ENCODE measurements at places on chromosomes 13 and 19.

DNA sequence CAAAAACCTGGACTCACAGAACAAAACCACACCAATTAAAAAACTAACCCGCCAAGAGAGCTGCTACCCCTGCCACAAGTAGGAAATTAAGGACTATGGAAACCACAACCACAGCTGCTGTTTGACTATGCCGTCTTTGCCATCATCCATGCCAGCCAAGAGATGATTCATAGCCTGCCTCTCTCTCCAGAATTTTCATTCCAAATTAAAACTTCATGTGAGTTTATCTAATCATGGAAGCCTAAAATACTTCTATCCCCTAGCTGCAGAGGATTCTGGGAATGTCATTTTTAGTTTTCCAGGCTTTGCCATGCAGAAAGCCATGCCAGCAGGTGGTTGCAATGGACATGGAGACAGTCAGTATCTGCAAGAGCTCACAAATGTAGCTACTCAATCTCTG lies 27.6 kb upstream of the GTF2F2 start:
- no peak for DNase-seq

DNA sequence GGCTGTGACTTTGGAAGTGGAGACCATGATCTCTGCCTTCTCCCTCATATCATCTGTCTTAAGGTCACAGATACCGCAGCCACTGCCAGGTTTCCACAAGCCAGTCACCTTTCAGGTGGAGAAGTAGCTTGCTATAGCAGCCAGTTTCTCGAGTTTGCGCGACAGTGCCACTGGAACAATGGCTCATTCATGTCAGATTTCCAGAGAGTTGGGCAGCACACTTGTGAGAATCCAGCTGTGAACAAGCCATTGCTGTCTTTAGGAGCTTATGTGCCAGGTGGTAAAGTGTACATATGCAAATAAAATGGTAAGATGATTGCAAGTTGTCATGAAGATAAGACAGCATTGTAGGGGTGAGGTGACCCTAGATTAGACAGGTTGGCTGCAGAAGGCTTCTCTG lies 22.3 kb downstream of the GARRE1 start:
- DNase-seq = no peak

DNA sequence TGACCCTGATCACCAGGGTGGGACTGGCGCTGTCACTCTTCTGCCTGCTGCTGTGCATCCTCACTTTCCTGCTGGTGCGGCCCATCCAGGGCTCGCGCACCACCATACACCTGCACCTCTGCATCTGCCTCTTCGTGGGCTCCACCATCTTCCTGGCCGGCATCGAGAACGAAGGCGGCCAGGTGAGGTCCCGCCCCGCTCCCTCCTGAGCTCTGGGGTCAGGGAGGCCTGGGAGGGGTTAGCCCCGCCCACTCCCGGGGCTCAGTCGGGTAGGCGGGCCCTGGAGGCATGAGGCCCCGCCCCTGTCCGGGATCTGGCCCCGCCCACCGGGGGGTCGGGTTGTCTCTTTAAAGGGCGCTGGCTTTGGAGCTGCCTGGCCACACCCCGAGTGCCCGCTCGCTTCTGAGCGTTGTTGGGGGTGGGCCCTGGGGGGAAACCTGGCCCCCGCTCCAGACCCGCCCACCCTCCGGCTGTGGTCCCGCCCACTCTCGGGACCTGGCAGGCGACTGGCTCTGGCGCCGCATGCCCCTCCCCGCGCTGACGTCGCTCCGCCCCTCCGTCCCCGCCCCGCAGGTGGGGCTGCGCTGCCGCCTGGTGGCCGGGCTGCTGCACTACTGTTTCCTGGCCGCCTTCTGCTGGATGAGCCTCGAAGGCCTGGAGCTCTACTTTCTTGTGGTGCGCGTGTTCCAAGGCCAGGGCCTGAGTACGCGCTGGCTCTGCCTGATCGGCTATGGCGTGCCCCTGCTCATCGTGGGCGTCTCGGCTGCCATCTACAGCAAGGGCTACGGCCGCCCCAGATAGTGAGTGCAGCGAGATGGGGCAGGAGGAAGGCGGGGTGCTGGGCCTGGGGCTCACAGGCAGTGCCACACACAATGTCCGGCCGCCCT lies 13.1 kb downstream of the DDX39A start:
- no peak for DNase-seq

GRCh38 chr19:5355076-5355475 lies 14.5 kb upstream of the PTPRS start:
- DNase-seq = no peak

DNA sequence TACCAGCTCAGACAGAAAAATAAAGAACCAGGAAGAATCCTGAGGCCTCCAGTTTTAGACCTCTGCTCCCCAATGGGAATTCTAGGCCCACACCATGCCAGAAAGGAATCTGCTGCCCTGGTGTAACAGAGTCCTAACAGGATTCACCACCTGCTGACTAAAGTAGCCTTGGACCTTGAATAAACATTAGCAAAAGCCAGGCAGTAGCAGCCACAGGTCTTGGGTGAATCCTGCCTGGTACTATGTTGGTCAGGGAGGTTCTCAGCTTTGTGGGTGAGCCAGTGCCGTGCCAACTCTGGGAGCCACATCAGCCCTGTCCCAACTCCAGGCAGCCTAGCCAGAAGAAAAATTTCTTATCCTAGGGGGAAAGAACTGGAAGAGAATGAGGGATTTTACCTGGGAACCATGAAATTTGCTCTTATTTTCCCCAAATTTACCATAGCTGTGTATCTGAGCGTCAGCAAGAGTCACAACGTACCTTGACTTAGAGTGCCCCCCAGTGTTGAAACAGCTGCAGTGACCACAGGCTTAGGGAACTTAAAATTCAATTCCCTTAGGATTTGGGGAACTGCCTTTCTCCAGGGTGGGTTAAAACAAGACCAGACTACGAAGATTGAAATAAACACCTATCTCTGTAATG lies 1895.6 kb upstream of the PRR20A start:
- no peak for DNase-seq

DNA sequence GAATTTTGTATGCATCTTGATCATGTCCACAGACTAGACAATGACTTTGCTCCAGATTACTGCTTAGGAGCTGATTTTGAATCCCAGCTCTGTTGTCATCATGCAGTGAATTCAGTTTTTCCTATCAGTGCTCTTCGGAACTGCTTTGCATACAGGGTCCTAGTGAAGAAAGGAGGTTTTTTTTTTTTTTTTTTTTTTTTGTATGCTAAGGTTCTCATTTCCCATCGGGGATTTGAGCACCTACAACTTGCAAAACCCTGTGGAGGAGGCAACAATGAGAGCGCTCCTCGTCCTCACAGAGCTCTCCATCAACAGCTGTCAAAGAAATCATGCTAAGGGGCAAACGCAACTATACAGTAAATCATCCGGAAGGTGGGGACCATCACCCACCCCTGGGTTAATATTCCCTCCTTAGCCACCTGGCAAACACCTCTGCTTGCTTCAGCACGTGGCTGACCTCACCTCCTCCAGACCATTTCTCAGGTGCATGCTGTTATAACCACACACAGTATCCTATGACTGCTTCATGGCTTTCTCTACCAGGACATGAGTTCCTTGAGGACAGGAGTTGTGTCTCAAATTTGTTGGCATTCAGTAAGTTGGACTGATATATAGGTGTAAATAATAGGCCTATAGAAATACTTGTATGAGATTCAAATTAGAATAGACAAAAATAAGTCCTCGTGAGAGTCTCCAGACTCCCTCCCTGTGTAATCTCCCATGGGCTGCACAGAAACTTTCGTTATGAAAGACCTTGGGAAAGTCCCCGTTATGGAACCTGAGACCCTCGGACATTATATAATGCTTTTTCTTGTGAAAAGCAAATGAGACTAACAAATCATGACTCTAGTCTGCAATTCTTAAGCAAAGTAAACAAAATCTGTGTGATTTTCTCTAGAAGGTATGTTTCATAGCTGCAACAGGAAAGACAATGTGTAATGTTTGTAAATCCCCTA lies 113.8 kb downstream of the KATNAL1 start:
- no peak for DNase-seq

DNA sequence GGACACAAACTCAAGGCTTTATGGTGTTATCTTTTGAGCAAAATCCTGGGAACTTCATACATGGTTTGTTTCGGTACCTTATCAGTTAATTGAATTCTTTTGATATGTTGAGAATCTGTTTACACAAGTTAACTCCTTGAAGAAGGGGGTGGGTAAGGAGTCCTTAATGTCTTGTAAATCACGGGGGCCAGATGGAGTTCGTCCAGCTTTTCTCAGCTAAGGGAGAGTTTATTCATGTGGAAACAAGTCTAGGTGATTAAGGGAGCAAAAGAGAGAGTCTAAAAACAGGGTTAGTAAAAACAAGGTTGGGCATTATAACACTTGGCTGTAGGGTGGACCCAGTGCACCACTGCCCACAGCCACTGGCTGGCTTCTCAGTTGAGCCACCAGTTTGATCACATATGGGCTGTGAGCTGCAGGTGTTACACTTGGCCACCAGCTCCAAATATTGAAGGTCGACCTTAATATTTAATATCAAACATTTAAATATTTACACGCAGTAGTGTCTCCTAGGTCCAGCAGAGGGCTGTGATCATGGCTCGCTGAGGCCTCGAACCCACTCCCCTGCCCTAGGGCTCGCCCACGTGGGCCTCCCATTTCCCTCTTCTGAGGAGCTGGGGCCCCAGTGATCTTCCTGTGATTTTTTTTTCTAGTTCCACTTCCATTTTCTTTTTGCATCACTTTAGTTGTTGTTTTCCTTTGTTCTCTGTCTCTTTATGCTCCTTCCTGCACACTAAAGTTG lies 21.0 kb upstream of the ZNF43 start:
- no peak for DNase-seq

- DNase-seq = no peak
Observed at GRCh38 chr19:2034729-2035589, 16.1 kb downstream of the MKNK2 start.

- DNase-seq = no peak
Observed at GRCh38 chr19:49738268-49738667, 24.8 kb downstream of the TSKS start.

DNA sequence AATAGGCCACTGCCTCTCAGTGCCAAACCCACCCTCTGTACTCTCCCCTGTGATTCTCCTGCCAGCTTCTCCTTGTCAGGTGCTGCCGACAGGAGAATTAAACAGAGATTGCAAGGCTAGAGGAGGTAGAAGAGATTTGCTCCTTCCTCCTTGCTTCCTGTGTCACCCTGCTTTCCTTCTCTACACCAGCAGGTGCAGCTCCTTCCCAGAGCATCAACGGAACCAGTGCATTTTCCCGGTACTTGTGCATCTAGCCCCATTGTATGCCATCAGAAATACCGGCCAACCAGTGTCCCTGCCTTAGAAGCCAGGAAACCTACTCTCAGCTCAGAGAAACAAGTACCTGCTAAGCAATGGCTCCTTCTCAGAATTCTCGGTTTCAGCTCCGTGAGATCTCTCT lies 253.2 kb downstream of the SUCLA2 start:
- no peak for DNase-seq

- no peak for DNase-seq
Observed at GRCh38 chr19:5590151-5590864, 22.6 kb upstream of the TINCR start.

GRCh38 chr19:6750062-6750461 lies 10.6 kb downstream of the TRIP10 start:
- no peak for DNase-seq

- DNase-seq = no peak
Observed at GRCh38 chr19:45187421-45188100, 9.0 kb downstream of the BLOC1S3 start.

GRCh38 chr13:37686501-37686900 lies 87.9 kb upstream of the POSTN start:
- DNase-seq = no peak

DNA sequence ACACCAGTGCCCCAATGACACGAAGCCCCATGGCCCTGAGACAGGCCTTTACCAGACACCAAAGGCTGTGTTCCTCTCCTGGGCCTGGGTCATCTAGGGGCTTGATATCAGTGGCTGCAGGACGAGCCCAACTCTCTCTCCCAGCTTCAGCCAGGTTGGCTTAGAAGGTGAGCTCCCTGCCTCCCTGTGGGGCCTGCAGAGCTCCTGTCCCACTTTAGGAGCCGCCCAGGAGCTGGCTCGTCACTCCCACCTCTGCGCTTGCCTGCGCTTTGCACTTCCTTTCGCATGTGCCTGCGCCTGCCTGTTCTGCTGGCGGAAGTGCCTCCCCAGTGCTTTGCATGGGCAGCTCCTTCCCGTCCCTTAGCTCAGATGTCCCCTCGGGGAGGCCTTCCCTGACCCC lies 4.9 kb downstream of the CALM3 start:
- no peak for DNase-seq

- DNase-seq = peak; percentile 47
Observed at GRCh38 chr13:44934724-44935123, 54.5 kb downstream of the NUFIP1 start.

DNA sequence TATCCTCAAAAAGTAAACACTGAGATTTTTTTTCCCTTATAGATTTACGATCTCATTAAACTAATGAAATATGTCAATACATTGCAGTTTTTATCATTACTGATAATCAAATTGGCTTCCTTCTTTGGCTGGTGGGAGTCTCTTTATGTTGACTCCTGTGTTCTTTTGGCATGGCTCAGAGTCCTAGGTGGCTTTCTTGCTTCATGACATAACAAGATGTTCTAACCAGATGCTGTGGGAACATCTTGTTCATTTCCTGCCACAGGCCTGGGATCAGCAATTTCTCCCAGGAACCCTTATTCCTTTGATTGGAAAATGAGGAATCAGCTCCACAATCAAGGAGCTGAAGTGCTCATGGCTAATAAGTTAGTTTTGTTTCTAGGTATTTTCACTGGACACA lies 13.2 kb upstream of the CYP4F22 start:
- DNase-seq = no peak

GRCh38 chr19:35869327-35870123 lies 1.2 kb downstream of the APLP1 start:
- peak; percentile 16 for DNase-seq

DNA sequence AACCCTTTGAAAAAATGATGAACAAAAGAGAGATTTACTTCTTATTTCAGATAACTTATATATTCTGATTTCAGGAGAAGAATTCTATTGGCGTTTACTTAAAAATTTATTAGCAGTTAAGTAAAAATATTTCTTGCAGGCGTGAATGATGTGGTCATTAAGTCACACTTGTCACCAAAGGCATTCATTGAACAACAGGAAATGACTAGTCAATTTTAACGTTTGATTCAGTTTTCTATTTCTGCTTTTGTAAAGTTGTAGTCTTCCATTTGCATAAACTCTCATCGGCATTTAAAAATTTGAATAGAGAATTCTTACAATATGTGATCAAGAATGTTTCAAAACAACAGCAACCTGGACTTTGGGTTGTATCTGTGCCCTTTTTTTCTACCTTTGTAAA lies 83.4 kb downstream of the GPR12 start:
- no peak for DNase-seq

DNA sequence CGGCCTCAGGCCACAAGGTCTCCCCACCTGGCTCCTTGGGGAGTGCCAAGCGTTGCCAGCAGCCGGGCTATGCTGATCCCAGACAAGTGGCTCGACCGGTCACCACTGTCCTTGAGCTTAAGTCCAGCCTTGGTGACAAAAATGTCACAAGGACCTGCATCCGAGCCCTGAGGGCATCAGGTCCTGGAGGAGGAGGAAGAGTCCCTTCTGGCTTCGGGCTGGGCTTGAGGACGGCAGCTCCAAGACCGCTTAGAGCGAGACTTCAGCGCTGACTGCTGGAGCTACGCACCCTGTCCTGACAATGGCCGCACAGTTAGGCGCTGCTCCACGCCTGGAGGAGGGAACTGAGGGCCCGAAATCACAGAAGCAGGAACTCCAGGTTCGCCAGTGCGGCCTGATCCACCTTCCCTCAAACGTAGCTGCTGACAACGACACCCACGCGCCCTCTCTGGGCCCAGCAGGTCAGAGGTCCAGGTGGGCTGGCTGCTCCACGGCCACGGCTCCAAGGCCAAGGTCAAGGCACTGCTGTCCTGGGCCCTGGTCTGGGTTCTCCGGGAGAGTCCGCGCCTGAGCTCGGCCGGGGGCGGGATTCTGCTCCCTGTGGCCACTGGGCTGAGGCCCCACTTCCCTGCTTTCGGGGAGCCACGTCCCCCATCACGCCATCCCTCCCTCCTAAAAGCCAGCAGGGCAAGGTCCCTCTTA lies 7.0 kb downstream of the SBNO2 start:
- no peak for DNase-seq

All from kidney epithelial cell (primary cell).